ENCODE measurements at places on chromosomes 1 and 21. TPM values are rescaled to one million over a fixed set of nuclear protein-coding genes. Genes with fewer than 3 reads are reported as not detected.

DNA sequence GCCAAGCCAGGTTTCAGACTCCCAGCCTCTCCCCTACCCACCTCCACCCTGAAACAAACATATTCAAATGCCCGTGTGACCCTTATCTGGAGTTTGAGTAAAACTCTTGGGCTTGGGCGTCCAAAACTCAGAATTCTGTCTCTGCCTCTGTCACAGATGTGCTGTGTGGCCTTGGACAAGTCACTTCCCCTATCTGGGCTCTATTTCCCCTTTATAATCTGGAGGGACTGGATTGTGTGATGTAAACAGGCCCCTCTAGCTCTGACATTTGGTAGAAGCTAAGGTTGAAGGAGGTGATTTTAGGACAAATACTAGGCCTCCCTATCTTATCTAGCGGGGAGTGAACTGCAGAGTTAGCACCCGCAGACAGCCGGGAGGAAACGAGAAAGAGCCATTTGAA, 67.5 kb downstream of the IGSF21 start:
- H3K27me3 ChIP-seq, result peaks cover 13% of the 10 kb centered on the region
- no peak overlapping the region for H3K4me3 ChIP-seq
- DNase-seq, result no peak
- H3K27ac ChIP-seq, result no peak overlapping the region

DNA sequence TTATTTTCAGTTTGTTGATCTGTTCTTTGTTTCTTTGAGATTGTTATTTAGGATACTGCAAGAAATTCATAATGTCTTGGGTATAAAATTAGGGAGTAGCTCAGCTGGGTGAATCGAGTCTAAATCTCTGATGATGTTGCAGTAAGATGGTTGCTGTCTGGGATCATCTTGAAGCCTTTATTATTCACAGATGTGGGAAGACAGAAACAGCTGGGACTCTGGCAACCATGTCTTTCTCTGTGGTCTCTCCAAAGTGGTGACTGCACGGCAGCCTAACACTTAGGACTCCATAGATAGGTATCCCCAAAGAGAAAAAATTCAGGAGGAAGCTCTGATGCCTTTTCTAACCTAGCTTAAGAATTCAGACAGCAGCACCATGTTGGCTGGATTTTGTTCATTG, 52.7 kb downstream of the RAP1A start:
- H3K27me3 ChIP-seq, result no peaks in the 10 kb centered on the region
- H3K4me3 ChIP-seq, result peak overlapping the region; percentile 44
- H3K27ac ChIP-seq, result peak overlapping the region; percentile 47
- H3K4me1 ChIP-seq, result peaks cover 78% of the 10 kb centered on the region

GRCh38 chr21:31728952-31729351, 3.0 kb downstream of the SCAF4 start:
- H3K27me3 ChIP-seq, result no peaks in the 10 kb centered on the region
- H3K4me1 ChIP-seq, result peaks cover 20% of the 10 kb centered on the region
- H3K4me3 ChIP-seq, result no peak overlapping the region
- H3K36me3 ChIP-seq, result no peaks in the 10 kb centered on the region

DNA sequence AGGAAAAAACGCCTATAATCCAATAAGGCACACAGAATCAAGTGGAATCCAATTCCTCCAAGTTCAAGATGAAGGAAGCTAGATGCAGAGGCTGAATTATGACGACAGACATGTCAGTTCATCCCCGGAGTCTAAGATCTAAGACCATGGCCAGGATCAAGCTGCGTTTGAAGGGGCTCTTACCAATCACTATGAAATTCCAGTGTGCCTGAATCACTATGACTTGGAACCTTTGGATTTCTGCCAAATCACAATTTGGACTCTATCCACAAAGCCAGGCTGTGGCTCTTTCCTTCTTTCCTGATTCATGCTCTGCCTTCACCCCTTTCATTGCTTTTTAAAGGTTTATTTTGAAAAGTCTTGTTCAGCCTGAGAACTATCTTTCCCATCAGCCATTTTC, 17.1 kb downstream of the OLIG2 start:
- H3K4me3 ChIP-seq, result no peak overlapping the region
- no peak overlapping the region for H3K27ac ChIP-seq
- peaks cover 65% of the 10 kb centered on the region for H3K27me3 ChIP-seq
- H3K4me1 ChIP-seq, result no peaks in the 10 kb centered on the region
- H3K36me3 ChIP-seq, result peaks cover 2% of the 10 kb centered on the region
- no peak for DNase-seq

DNA sequence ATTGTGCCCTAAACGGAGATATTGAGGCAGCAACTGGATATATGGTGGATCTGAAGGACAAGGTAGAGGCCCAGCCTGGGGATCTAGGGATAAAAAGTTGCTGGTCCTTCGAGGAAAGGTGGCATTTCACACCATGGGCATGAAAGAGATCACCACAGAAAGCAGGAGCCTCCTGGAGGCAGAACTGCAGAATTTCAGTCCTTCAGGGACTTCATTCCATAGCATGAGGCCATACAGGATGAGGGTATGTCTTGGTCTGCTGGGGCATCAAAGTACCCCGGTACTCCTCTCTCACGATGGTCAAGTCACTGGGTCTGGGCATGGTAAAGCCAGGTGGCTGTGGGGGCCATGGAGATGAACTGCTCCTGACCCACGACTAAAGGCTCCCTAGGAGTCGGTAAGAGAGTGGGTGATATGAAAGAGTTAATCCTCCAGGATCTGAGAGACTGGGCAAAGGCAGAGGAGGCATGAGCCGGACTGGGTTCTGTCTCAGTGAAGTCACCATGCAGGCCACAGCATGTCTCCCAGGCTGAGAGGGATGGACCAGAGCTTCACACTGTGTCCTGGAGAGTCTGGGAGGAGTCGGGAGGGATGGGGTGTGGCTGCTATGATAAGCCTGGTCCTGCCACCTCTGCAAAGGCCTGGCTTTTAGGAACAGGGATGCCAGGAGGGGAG, 5.8 kb upstream of the SPRR5 start:
- H3K4me1 ChIP-seq, result no peaks in the 10 kb centered on the region
- H3K27me3 ChIP-seq, result peaks cover 13% of the 10 kb centered on the region
- DNase-seq, result no peak
- H3K4me3 ChIP-seq, result no peak overlapping the region
- no peaks in the 10 kb centered on the region for H3K36me3 ChIP-seq

DNA sequence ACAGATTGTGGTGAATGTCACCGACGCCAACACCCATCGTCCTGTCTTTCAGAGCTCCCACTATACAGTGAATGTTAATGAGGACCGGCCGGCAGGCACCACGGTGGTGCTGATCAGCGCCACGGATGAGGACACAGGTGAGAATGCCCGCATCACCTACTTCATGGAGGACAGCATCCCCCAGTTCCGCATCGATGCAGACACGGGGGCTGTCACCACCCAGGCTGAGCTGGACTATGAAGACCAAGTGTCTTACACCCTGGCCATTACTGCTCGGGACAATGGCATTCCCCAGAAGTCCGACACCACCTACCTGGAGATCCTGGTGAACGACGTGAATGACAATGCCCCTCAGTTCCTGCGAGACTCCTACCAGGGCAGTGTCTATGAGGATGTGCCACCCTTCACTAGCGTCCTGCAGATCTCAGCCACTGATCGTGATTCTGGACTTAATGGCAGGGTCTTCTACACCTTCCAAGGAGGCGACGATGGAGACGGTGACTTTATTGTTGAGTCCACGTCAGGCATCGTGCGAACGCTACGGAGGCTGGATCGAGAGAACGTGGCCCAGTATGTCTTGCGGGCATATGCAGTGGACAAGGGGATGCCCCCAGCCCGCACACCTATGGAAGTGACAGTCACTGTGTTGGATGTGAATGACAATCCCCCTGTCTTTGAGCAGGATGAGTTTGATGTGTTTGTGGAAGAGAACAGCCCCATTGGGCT, 3.0 kb downstream of the CELSR2 start:
- no peaks in the 10 kb centered on the region for H3K36me3 ChIP-seq
- H3K4me1 ChIP-seq, result peaks cover 26% of the 10 kb centered on the region
- no peak overlapping the region for H3K27ac ChIP-seq

GRCh38 chr21:40681164-40681859, 165.6 kb downstream of the DSCAM start:
- no peaks in the 10 kb centered on the region for H3K4me1 ChIP-seq
- peaks cover 6% of the 10 kb centered on the region for H3K27me3 ChIP-seq
- peaks cover 5% of the 10 kb centered on the region for H3K36me3 ChIP-seq
- no peak overlapping the region for H3K27ac ChIP-seq

- no peak for DNase-seq
- no peak overlapping the region for H3K27ac ChIP-seq
- H3K4me3 ChIP-seq, result no peak overlapping the region
- no peaks in the 10 kb centered on the region for H3K4me1 ChIP-seq
- H3K36me3 ChIP-seq, result no peaks in the 10 kb centered on the region
Measured at GRCh38 chr1:69401879-69402278, 165.8 kb upstream of the LRRC7 start.

- no peak overlapping the region for H3K27ac ChIP-seq
- H3K36me3 ChIP-seq, result no peaks in the 10 kb centered on the region
- DNase-seq, result no peak
- no peaks in the 10 kb centered on the region for H3K4me1 ChIP-seq
Measured at GRCh38 chr1:12556957-12557935, 60.8 kb downstream of the DHRS3 start.

DNA sequence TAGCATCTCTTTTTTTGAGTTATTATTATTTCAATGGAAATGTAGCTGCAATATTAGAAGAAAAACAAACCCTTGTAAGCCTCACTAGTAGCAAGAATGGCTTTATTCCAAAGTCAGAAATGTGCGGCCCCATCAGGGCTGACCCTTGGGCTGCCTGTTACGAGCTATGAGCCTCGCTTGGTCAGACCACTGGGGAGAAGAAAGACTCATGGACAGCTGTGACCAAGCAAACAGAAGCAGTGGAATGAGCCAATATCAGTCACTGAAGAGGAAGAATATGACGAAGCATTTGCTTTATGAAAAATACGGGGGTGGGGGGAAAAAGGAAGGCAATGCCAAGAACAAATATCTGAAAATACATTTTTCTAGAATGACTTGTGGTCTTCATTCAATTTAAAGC, 504.5 kb downstream of the LMO4 start:
- no peak for DNase-seq
- H3K27me3 ChIP-seq, result peaks cover 4% of the 10 kb centered on the region
- no peak overlapping the region for H3K4me3 ChIP-seq
- no peaks in the 10 kb centered on the region for H3K36me3 ChIP-seq
- no peak overlapping the region for H3K27ac ChIP-seq

GRCh38 chr1:60989749-60990713, 92.3 kb upstream of the NFIA start:
- no peaks in the 10 kb centered on the region for H3K36me3 ChIP-seq
- H3K27ac ChIP-seq, result no peak overlapping the region
- no peak for DNase-seq

- H3K36me3 ChIP-seq, result no peaks in the 10 kb centered on the region
- H3K4me3 ChIP-seq, result no peak overlapping the region
- no peak for DNase-seq
- no peaks in the 10 kb centered on the region for H3K27me3 ChIP-seq
- no peak overlapping the region for H3K27ac ChIP-seq
Measured at GRCh38 chr1:115454837-115455511, 116.9 kb upstream of the NGF start.

GRCh38 chr1:231091831-231092301, 51.8 kb upstream of the FAM89A start:
- no peak overlapping the region for H3K27ac ChIP-seq
- peak; percentile 21 for DNase-seq
- peaks cover 2% of the 10 kb centered on the region for H3K4me1 ChIP-seq
- H3K27me3 ChIP-seq, result peaks cover 10% of the 10 kb centered on the region
- no peaks in the 10 kb centered on the region for H3K36me3 ChIP-seq
- H3K4me3 ChIP-seq, result no peak overlapping the region

- no peak for DNase-seq
- no peak overlapping the region for H3K27ac ChIP-seq
- H3K27me3 ChIP-seq, result no peaks in the 10 kb centered on the region
- H3K4me1 ChIP-seq, result no peaks in the 10 kb centered on the region
Measured at GRCh38 chr1:197801111-197801482, 25.8 kb upstream of the DENND1B start.

DNA sequence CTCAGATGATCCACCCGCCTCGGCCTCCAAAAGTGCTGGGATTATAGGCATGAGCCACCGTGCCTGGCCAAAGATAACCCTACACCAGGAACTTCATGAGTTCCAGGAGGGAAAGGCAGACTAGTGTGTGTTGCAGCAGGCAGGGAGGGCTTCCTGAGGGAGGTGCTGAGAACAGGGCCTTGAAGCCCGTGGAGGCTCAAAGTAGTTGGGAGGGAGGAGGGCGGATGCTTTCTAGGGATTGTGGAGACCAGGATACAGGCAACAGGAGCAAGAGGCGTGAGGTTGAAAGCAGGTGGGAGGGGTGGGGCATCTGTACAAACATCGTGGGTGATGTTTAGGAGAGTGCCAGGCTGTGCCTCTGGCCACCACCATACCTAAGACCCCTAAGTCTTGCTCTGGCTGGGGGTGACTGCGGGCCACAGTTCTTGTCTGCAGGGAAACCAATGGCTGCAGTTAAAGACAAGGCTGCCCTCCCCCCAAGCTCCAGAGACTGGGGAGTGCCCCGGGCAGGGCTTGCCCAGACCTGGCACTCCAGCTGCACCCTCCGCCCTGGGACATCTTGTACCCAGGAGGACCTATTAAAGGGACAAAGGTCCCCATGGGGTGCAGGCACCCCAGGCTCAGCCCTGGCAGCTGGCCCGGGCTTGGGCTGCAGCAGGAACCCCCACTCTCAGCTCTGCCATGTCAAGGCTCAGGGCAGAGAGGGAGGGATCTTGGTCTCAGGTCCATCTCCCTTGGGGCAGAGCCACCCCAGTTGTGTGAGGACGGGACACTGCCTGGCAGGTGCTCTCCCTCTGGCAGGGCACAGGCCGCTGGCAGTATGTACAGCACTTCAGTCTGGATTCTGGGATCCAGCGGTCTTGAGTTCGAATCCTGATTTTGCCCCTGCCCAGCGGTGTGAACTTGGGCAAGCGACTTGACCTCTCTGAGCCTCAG, 22.1 kb upstream of the CASZ1 start:
- no peaks in the 10 kb centered on the region for H3K4me1 ChIP-seq
- no peaks in the 10 kb centered on the region for H3K36me3 ChIP-seq
- H3K27me3 ChIP-seq, result peaks cover 3% of the 10 kb centered on the region
- H3K4me3 ChIP-seq, result no peak overlapping the region

- peak; percentile 52 for DNase-seq
- H3K4me1 ChIP-seq, result peaks cover 61% of the 10 kb centered on the region
- H3K36me3 ChIP-seq, result no peaks in the 10 kb centered on the region
- peak overlapping the region; percentile 95 for H3K4me3 ChIP-seq
- no peaks in the 10 kb centered on the region for H3K27me3 ChIP-seq
Measured at GRCh38 chr1:225426395-225427234, 1.2 kb downstream of the LBR start.

- H3K27me3 ChIP-seq, result peaks cover 4% of the 10 kb centered on the region
- peak within 1 kb of the TSS; percentile 95 for H3K4me3 ChIP-seq
- peak within 1 kb of the TSS; percentile 97 for H3K27ac ChIP-seq
- no peaks in the 10 kb centered on the region for H3K36me3 ChIP-seq
Measured at GRCh38 chr1:229342656-229343569, at the start of gene CCSAP. CCSAP (minus strand) TSS chr1:229343047; CDS start chr1:229342465, 582 bp downstream.

Gene LYPD8
- not detected for polyA plus RNA-seq

Gene LRRC39
- 0.08 TPM for polyA plus RNA-seq

Gene RNF220
- 103 TPM for polyA plus RNA-seq

Gene C1orf87
- polyA plus RNA-seq, result not detected

Gene TTC39A
- polyA plus RNA-seq, result not detected

Gene MANEAL
- 1.4 TPM for polyA plus RNA-seq

Gene OR2AK2
- not detected for polyA plus RNA-seq

Gene CA6
- 5.9 TPM for polyA plus RNA-seq

Gene HHIPL2
- polyA plus RNA-seq, result not detected

Gene ZSWIM5
- polyA plus RNA-seq, result 0.85 TPM

Gene NR1I3
- polyA plus RNA-seq, result 0.19 TPM

Gene TRIM33
- polyA plus RNA-seq, result 18.2 TPM

Gene LPAR3
- 1.7 TPM for polyA plus RNA-seq

Data from naive thymus-derived CD8-positive, alpha-beta T cell (primary cell).